T-helper 17 cell (primary cell): ENCODE measurements at places on chromosomes 4 and X. TPM values are rescaled to one million over a fixed set of nuclear protein-coding genes. Genes with fewer than 3 reads are reported as not detected.

SLC6A8 gene
- total RNA-seq, result 4.4 TPM

DNA sequence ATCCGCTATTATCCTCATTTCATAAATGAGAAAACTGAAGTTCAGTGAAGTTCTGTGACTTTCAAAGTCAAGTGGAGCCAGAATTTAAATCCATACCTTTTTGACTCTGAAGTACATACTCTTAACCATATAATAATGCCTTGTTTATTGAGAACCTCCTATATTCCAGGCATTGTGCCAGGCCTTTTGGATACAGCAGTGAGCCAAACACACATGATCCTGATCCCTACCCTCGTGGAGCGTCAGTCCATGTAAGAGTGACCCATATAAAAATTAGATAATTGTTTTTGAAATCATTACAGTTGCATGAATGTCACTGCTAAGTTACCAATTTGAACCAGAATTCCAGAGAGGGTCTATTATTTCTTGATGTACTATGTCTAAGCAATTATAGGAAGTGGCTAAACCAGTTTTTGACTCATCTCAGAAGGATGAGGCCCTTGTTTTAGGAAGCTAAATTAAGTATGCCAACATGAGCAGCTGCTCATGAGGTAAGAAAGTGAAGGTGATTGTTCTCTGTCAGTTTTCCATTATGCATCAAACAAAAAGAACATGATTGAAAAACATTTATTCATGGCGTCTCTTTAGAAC is 289.5 kb downstream of the GLUD2 start:
- no peak for DNase-seq
- no peaks in the 10 kb centered on the region for H3K36me3 ChIP-seq
- H3K27ac ChIP-seq, result no peak overlapping the region
- no peaks in the 10 kb centered on the region for H3K4me1 ChIP-seq
- peaks cover 5% of the 10 kb centered on the region for H3K27me3 ChIP-seq

DACH2 gene
- not detected for total RNA-seq

TLR2 gene
- 9.2 TPM for total RNA-seq

GRCh38 chrX:131763674-131764073 is 219.8 kb downstream of the OR13H1 start:
- no peak overlapping the region for H3K4me3 ChIP-seq
- DNase-seq, result no peak
- no peaks in the 10 kb centered on the region for H3K27me3 ChIP-seq
- H3K36me3 ChIP-seq, result no peaks in the 10 kb centered on the region

DNA sequence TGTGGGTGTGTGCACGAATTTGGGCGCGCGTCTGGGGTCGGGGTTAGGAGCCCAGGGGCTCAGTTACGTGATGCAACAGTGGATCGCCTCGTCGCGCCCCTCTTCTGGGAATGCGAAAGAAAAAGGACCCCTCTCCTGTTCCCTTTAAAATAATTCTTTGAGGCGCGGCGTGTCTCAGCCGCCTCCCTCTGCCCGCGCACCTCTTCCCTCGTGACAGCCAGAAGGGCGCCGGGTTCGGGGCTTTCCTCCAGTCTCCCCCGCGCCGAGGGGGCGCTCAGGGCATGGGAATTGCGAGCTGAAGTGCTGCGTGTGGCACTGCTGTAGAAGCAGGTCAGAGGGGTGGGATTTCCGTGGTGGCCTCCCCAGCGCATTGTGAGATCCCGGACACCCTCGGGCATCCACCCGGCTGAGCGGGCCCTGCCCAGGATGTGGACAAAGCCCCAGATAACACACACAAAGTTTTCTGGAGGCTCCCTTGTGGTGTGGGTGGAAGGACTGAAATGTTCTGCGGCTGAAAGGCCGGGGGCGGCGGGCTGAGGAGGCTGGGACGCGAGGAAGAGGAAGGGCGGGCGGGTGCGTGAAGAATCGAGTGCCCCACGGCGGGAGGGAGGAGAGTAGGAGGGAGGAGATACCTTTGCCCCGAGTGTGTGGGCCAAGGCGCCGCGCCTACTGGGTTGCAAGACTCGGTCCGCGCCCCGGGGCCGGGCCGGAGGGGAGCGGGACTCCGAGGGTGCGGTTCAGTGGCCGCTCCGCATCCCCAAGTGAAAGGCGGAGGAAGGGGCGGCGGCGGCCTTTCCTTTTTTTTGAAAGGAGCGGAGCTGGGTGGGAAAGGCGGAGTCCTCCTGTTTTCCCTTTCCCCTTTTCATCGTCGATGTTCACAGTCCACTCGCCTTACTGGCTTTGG is 752 bp downstream of the SEPTIN11 start:
- no peaks in the 10 kb centered on the region for H3K27me3 ChIP-seq
- H3K4me3 ChIP-seq, result peak overlapping the region; percentile 94
- H3K27ac ChIP-seq, result peak overlapping the region; percentile 92
- peak; percentile 30 for DNase-seq
- no peaks in the 10 kb centered on the region for H3K36me3 ChIP-seq

UGT2B10 gene
- total RNA-seq, result not detected

GRCh38 chr4:124325690-124326089 is 386.8 kb downstream of the ANKRD50 start:
- H3K27ac ChIP-seq, result no peak overlapping the region
- H3K4me1 ChIP-seq, result peaks cover 2% of the 10 kb centered on the region
- DNase-seq, result no peak
- no peak overlapping the region for H3K4me3 ChIP-seq

DNA sequence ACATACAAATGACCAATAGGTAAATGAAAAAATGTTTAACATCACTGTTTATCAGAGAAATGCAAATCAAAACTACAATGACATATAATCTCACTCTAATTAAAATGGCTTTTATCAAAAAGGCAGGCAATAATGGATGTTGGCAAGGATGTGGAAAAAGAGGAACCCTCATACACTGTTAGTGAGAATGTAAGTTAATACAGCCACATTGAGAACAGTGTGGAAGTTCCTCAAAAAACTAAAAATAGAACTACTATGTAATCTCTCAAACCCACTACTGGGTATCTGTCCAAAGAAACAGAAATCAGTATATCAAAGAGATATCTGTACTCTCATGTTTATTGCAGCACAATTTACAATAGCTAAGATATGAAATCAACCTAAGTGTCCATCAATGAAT is 165.9 kb upstream of the HHIP start:
- no peak for DNase-seq
- H3K27me3 ChIP-seq, result no peaks in the 10 kb centered on the region
- H3K36me3 ChIP-seq, result peaks cover 2% of the 10 kb centered on the region

- H3K27ac ChIP-seq, result no peak overlapping the region
- no peaks in the 10 kb centered on the region for H3K4me1 ChIP-seq
- H3K4me3 ChIP-seq, result no peak overlapping the region
- H3K36me3 ChIP-seq, result no peaks in the 10 kb centered on the region
- DNase-seq, result no peak
These were observed 8.8 kb upstream of the PIGA start for GRCh38 chrX:15344106-15344505.

GRCh38 chrX:13307041-13307440 is 12.8 kb downstream of the ATXN3L start:
- H3K4me1 ChIP-seq, result peaks cover 6% of the 10 kb centered on the region
- no peak for DNase-seq
- H3K36me3 ChIP-seq, result peaks cover 2% of the 10 kb centered on the region
- no peak overlapping the region for H3K4me3 ChIP-seq

CLTRN gene
- total RNA-seq, result 0.22 TPM

- H3K27ac ChIP-seq, result no peak overlapping the region
- no peaks in the 10 kb centered on the region for H3K27me3 ChIP-seq
- H3K4me1 ChIP-seq, result peaks cover 6% of the 10 kb centered on the region
- H3K4me3 ChIP-seq, result no peak overlapping the region
- no peak for DNase-seq
These were observed 43.2 kb downstream of the ZBTB49 start for GRCh38 chr4:4333265-4333706.

DNA sequence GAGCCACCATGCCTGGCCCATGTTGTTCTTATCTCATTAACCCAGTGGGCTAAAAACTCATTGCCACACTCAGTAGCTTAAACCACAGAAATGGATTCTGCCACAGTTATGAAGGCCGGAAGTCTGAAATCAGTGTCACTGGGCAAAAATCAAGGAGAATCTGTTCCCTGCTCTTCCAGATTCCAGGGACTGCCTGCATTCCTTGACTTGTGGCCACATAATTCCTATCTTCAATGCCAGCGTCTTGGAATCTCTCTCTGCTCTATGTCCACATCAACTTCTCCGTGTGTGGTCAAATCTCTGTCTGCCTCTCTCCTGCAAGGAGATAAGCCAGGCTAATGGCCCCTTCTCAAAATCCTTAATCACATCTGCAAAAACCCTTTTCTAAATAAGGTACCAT is 4.1 kb upstream of the WFS1 start:
- peaks cover 18% of the 10 kb centered on the region for H3K4me1 ChIP-seq
- peaks cover 2% of the 10 kb centered on the region for H3K36me3 ChIP-seq
- DNase-seq, result no peak
- H3K4me3 ChIP-seq, result no peak overlapping the region

ADAMTS3 gene
- total RNA-seq, result not detected

PRR27 gene
- not detected for total RNA-seq

GRCh38 chr4:77433418-77433733 is 172.2 kb upstream of the CXCL13 start:
- no peak overlapping the region for H3K27ac ChIP-seq
- peaks cover 6% of the 10 kb centered on the region for H3K4me1 ChIP-seq
- no peak for DNase-seq
- no peaks in the 10 kb centered on the region for H3K27me3 ChIP-seq
- no peak overlapping the region for H3K4me3 ChIP-seq

STS gene
- total RNA-seq, result 1.2 TPM

DNA sequence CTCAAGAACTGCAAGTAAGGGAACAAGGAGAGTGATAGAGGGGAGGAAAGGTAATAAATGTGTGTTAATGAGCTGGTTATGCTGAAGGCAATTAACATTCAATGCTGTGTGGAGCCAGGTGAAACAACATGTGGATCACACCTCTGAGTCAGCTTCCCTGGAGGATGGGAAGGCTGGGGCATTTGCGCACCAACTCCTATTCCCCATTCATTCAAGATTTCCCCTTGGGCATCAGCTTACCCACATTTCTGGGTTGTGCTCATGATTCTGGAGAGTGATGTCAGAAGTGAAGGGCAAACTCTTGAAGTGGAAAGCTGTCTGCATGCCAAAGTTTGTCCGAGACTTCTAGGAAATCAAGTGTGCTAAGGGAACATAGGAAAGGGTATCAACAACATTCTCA is 461.4 kb downstream of the MID1IP1 start:
- peak overlapping the region; percentile 47 for H3K27ac ChIP-seq
- no peaks in the 10 kb centered on the region for H3K27me3 ChIP-seq
- DNase-seq, result no peak
- H3K4me3 ChIP-seq, result no peak overlapping the region
- H3K36me3 ChIP-seq, result no peaks in the 10 kb centered on the region
- no peaks in the 10 kb centered on the region for H3K4me1 ChIP-seq

CXCL5 gene
- total RNA-seq, result 18.5 TPM

- peaks cover 7% of the 10 kb centered on the region for H3K36me3 ChIP-seq
- no peak overlapping the region for H3K27ac ChIP-seq
- no peak for DNase-seq
- H3K4me1 ChIP-seq, result peaks cover 2% of the 10 kb centered on the region
These were observed 34.3 kb upstream of the CITED1 start for GRCh38 chrX:72340041-72340440.

DNA sequence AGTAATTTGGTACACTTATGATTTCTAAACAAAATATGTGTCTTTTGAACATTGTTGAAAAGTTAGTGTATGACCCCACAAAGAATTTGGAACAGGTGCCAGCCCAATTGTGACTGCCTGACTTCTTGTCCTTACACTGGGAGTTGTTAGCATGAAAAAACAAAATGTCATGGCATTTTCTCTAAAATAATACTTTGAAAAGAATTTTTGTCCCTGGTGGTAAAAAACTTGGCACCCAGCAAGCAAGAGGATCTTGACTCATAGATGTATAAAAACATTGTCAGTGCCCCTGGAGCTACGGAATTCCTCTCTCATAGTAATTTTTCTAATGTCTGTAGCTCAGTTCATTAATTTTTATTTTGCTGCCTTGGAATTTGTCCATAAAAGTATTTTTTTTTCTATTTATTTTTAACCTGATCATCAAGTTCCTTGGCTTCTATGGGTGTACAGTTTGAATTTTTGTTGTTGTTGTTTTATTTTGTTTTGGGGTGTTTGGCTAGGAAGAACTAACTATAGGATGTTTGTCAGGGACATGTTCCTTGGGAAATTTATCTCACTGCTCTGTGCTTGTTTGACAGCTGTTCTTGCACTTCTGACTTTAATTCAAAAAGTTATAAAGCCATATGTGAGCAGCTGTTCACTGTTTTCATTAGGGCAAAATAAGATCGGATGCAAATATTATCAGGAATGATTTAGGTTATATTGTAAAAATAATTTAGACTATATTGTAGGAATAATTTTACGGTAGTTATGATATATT is 95.4 kb upstream of the NUDT6 start:
- no peak overlapping the region for H3K4me3 ChIP-seq
- peaks cover 2% of the 10 kb centered on the region for H3K36me3 ChIP-seq
- no peak for DNase-seq
- peaks cover 3% of the 10 kb centered on the region for H3K4me1 ChIP-seq
- no peak overlapping the region for H3K27ac ChIP-seq
- H3K27me3 ChIP-seq, result no peaks in the 10 kb centered on the region

DNA sequence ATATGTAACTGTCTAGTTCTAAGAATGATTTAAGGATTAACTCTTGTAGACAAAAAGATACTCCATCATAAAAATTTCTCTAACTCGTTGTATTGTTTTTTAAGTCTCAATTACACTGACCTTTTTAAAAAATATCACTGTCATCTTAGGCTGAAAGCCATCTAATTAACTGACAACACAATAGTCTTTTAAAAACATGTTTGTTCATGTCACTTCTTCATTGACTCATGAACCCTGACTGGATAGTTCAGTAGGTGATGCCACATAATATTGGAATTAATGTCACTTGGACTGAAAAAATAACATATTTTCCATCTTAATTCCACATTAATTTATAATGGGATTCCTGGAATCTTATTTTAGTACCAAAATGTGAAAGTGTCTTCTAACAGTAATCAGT is 179.3 kb downstream of the ADGRL3 start:
- no peaks in the 10 kb centered on the region for H3K27me3 ChIP-seq
- H3K4me1 ChIP-seq, result no peaks in the 10 kb centered on the region
- H3K36me3 ChIP-seq, result no peaks in the 10 kb centered on the region
- H3K4me3 ChIP-seq, result no peak overlapping the region

CPLX1 gene
- total RNA-seq, result 3.1 TPM

GRCh38 chr4:81256059-81256970 is 41.3 kb upstream of the PRKG2 start:
- DNase-seq, result no peak
- no peaks in the 10 kb centered on the region for H3K4me1 ChIP-seq
- H3K27ac ChIP-seq, result no peak overlapping the region

- H3K27me3 ChIP-seq, result no peaks in the 10 kb centered on the region
- peaks cover 6% of the 10 kb centered on the region for H3K36me3 ChIP-seq
- H3K4me1 ChIP-seq, result peaks cover 51% of the 10 kb centered on the region
- no peak for DNase-seq
- peak overlapping the region; percentile 75 for H3K27ac ChIP-seq
These were observed 123.1 kb downstream of the AFF1 start for GRCh38 chr4:87057835-87058355.

PHEX gene
- 0.32 TPM for total RNA-seq
